ENCODE measurements at places on chromosomes 7 and 10.

DNA sequence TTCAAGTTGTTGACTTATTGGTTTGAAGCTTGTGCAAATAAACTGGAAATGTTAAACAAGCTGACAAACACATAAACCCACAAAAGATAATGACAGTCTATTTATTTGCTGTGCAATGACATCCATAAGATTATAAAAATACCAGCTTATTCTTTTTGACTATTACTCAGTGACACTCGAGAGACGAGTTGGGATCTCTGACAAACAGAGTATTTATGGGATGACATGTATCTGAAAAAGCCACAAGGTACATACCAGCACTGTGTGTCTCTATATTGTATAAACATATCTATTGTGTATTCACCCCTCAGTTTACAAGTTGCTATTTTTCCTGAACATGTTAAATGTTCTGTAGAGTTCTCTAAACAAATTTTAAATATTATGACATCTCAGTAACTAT, 88.9 kb downstream of the CHRM2 start:
- no peak for DNase-seq

GRCh38 chr10:102504179-102504975, 605 bp downstream of the SUFU start:
- DNase-seq: peak; percentile 19

DNA sequence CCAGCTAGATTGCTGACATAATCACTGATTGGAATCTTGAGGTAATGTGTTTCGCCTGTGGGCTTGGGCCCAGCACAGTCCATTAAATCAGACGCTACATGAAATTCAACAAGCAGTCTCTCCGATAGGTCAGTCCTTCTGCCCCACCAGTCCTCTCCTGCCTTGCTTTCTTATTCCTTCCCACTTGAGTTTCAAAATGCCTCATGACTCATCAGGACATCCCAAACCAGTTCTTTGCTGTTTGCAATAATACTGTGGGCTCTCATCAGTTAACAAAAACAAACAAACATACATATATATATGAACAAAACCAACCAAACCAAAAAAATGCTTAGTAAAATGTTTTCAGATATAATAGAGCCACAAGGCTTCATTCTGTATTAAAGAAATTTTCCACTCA, 599.0 kb downstream of the SORCS1 start:
- no peak for DNase-seq

DNA sequence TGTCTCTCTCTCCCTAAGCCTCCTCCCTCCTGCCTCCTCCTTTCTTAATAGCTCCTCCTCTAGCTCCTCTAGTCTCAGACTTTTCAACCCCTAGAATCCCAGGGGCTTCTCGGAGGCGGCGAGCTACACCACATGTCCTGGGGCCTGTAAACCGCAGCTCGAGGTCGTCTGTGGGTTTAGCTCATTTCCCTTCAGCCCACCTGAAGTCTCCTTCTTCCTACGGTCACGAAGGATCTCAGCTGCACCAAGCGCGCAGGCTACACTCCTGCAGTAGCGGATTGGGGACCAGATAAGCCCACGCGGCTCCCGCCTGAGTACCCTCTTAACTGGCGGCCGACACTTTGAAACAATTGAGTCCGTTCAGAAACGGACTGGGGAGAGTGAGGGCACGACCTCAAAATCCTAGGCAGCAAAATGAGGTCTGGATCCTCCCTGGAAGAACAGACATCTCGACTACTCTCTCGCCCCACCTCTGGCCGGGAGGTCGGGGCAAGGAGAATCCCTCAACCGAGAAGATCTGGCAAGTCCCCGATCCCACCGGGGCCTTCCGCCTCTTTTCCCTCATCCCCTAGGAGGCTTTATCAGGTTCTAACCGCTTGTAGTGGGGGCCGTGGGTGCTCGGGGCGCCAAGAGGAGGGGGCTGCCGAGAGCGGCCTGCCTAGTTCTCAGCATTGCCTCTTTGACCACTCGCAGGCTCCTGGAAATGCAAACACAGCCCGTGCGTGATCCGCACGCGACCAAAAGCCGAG, 1.3 kb upstream of the SORCS3 start:
- no peak for DNase-seq

DNA sequence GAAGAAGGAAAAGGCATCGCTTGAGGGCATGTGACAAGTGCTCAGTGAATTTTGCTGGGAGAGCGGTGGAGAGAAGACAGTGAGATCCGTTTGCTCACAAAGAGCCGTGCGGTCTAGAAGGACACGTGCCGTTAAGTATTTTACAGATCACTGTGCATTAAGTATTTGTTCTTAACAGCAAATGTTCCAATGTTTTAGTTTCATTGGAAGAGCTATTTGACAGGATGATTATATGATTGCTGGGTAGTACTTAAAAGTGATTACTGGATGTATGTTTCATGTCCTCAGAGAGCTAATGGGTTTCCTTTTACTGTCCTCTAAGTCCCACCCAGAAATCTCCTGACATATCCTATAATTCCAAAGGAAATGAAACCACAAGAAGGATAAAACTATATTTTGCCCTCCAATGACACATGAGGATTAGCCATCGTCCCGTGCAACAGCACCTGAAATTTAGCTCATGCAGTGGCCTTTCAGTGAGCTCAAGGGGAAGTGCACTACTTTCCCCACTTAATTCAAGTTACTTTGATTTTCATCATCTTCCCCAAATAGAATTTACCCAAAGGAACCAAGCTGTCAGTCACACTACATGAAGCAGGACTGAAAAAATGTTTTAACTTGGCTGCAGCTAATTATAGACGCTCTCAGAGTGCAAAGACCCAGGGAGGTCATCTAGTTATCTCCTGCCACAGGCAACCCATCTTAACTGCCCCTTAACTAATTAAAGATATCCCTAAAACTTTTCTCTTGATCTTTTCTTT, 80.3 kb downstream of the KLF6 start:
- DNase-seq: no peak

DNA sequence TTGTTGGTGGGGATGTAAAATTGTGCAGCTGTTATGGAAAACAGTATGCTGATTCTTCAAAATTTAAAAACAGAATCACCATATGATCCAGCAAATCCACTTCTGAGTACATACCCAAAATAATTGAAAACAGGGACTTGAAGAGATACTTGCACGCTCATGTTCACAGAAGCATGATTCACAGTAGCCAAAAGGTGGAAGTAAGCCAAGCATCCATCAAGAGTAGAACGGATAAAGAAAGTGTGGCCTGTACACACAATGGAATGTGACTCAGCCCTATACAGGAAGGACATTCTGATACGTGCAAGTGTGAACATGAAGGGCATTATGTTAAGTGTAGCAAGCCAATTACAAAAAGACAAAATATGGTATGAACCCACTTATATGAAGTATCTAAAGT, 696.7 kb upstream of the CELF2 start:
- DNase-seq: no peak

- no peak for DNase-seq
These were observed 214.6 kb upstream of the TMEM72 start for GRCh38 chr10:44696496-44696895.

DNA sequence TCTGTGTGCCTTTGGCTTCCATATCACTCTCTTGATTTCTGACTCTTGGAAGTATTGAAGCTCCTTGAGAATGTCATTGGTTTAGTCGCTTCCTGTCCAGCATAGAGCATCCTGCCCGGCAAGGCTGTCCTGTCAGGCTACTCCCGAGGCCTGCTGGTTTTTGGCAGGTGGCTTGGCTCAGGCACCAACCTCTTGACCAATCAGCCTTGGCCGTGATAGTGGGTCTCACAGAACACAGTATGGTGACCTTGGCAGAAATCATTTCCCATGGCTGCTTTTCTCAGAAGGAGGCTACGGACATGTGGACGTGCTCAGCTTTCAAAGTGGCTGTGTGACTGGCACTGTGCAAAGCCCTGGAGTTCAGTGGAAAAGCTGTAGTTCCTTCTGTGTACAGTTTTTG, 516.9 kb downstream of the REEP3 start:
- DNase-seq: no peak

GRCh38 chr7:100122067-100122466, 2.6 kb downstream of the CNPY4 start:
- DNase-seq: no peak

GRCh38 chr7:107085180-107085579, 40.7 kb downstream of the PRKAR2B start:
- no peak for DNase-seq

- no peak for DNase-seq
These were observed 32.1 kb upstream of the MDFIC start for GRCh38 chr7:114889646-114890285.

DNA sequence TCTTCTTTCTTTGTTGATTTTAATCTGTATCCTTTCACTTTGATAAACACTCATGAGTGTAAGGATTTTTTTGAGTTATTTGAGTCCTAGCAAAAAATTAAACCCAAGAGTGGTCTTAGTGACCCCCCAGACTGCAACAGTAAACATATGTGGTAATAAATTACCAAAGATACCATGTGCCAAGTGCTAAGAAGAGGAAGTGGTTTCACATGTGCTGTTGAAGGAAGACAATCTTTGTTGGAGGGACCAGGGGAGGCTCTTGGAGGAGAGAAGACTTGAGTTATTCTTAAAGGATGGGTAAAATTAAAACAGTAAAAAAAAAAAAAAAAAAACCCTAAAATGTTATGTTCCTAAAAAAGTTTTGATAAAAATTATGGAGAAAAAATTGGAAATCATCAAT, 150.2 kb downstream of the SEC23IP start:
- no peak for DNase-seq

GRCh38 chr10:6406220-6407033, 173.6 kb downstream of the PRKCQ start:
- no peak for DNase-seq

DNA sequence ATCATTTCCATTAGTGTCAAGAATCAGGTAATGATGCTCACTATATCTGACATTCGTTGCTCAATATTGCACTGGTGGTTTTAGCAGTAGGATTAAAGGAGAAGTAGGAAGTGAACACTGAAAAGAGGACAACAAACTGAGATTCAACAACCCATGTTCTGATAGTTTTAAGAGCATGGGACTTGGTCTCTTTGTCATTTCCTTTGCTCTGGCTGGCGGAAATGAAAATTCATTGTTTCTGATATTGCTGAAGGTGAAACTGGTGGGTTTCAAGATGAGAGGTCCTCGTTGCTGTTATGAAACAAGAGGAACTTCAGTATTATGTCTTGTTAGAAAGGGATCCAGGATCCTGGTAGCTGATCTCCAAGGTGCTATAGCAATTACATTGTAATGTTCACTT, 129.0 kb downstream of the DNAH11 start:
- no peak for DNase-seq

GRCh38 chr10:2130705-2131305, 393.5 kb upstream of the ADARB2 start:
- no peak for DNase-seq

- DNase-seq: peak; percentile 21
These were observed at the start of gene AMPH for GRCh38 chr7:38630720-38631673. TSS of gene AMPH (minus strand) at chr7:38631373. CDS start at chr7:38631351, 22 bp downstream.

- DNase-seq: no peak
These were observed 236.0 kb downstream of the GLRX3 start for GRCh38 chr10:130372222-130372621.

DNA sequence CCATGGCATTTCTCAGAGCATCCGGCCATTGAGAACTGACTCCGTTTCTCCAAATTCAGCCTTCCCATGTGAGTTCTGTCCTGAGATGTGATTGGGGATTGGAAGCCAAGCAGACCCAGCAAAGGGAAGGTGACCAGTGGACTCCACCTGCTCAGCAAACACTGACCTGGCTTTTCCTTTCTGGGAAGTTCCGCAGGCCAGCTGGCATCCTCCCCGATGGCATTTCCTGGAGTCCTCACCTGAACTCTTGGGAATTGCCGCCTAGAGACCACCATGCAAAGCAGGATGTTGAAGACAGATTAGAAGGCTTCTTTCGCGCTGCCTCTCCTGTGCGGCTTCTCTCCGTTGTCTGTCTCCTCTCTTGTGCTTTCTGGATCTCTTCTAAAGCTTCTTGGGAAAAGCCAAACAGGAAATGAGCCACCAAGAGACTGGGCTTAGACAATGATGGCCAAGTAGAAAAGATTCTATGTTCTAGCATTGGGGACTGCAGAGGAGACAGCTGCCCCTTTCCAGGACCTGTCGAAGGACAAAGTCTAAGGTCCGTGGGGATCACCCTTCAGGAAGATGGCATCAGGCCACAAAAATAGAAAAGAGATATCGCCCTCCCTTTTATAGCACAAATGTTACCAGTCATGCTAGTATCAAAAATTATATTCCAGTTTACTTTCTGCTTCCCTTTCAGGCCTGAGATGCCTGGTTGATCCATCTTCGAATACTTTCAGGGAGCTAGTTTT, 103.7 kb upstream of the INSYN2A start:
- DNase-seq: no peak

DNA sequence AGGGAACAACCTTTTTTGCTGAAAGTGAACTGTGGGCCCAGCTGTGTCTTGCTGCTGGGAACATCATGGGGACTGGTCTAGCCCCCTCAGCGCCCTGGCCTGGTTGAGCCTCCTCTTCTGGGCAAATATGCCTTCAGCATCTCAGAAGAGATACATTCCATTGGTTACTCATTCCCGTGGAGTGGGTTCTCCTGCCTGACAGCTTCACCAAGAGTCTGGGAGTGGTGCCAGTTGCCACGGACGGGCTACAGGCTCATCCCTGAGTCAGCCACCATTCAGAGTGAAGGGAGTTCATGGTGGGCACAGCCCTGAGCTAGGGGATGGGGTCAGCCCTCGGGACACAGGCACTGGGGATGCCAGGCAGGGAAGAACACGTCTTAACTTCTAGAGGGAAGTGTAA, 81.9 kb downstream of the RAMP3 start:
- DNase-seq: no peak

- DNase-seq: no peak
These were observed 105.8 kb downstream of the GNAI1 start for GRCh38 chr7:80240265-80241025.

DNA sequence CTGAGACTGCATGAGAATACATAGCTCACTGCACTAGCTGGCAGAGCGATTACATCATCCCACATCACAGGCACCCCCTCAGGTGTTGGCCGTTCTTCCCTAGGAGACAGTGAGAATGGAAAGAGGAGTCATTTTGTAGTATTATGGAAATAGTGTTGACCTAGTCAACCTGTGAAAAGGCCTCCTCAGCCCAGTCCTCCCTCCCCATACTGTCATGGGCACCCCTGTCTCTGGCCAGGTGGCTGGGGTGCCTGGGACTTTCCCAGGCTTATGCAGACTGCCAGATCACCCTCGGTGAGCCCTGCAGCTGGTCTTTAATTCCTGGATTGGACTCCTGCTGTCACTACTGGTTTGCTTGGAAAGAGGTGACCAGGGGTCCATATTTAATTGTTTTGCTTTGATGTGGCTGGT, 4.0 kb downstream of the INPP5A start:
- no peak for DNase-seq

- no peak for DNase-seq
These were observed 330.1 kb downstream of the ADARB2 start for GRCh38 chr10:1406967-1407945.

GRCh38 chr7:44291066-44291732, 34.2 kb downstream of the CAMK2B start:
- no peak for DNase-seq

GRCh38 chr10:31318382-31318853, 598 bp upstream of the ZEB1 start:
- peak; percentile 59 for DNase-seq

DNA sequence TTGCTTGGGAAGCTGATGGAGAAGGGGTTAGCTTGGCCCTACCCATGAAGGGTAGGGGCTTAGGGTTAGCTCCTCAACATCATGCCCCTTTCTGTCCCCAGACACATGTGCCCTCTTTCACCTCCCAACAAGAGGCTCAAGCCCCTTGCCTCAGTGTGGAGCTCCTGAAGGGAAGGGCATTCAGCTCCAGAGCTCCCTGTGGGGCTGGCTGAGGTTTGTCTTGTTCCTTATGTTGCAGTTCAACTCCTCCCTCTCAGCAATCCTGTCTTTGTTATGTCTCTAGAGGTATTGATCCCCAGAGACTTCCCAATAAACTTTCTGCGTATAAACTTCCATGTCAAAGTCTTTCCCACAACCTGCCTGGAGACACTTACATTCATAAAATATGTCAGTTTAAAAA, 252.2 kb upstream of the SP4 start:
- no peak for DNase-seq

All from activated T-cell treated with anti-CD3 and anti-CD28 coated beads for 48 hours (primary cell).